ENCODE measurements at places on chromosomes 12 and 14. TPM values are rescaled to one million over a fixed set of nuclear protein-coding genes. Genes with fewer than 3 reads are reported as not detected.

DNA sequence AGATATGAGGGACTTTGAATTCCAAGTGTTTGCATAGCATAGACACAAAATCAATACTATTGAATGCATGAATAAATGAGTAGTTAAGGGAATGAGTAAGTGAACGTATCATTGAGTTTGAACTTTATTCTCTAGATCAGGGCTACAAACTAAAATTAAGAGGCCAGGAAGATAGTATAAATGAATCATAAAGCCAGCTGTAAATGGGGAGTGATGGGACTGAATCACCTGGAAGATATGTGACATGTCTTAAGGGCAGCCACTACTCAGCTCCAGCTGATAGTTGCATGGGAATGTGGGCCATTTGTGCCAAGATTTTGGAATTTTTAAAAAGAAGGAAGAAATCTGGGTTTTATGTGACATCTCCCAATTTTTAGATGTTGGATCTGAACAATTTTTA, 229.9 kb downstream of the AKAP6 start:
- DNase-seq, result no peak

DNA sequence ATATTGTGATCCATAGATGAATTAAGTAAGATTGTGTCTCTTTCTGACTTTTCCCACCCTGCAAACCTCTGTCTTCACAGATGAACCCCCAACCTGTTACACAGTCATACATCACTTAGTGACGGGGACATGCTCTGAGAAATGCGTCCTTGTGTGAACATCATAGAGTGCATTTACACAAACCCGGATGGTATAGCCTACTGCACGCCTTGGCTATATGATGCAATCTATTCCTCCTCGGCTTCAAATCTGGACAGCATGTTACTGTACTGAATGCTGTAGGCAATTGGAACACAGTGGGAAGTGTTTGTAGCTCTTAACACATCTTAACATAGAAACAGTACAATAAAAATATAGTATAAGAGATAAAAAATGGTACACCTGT, 7.4 kb upstream of the TESPA1 start:
- DNase-seq, result no peak

- DNase-seq, result no peak
These were observed 418 bp upstream of the MYG1 start for GRCh38 chr12:53299101-53299453.

GRCh38 chr12:52739963-52740362, 36.6 kb upstream of the KRT77 start:
- no peak for DNase-seq

- no peak for DNase-seq
These were observed 198.8 kb downstream of the NTF3 start for GRCh38 chr12:5630726-5631125.

- DNase-seq, result no peak
These were observed 77.7 kb downstream of the PTPN11 start for GRCh38 chr12:112496496-112496895.

- DNase-seq, result no peak
These were observed 228.6 kb upstream of the E2F7 start for GRCh38 chr12:77294016-77294415.

GRCh38 chr12:41745593-41745992, 399.1 kb downstream of the GXYLT1 start:
- DNase-seq, result no peak

- DNase-seq, result no peak
These were observed 289.3 kb downstream of the DUSP6 start for GRCh38 chr12:89062996-89063395.

- no peak for DNase-seq
These were observed 84.0 kb downstream of the SAMD4A start for GRCh38 chr14:54650959-54651351.

Gene OAS1
- 27.2 TPM for polyA plus RNA-seq

Gene CACNA1C
- polyA plus RNA-seq, result 1.6 TPM

Gene TRIM9
- polyA plus RNA-seq, result 0.67 TPM

Gene RERGL
- 48.4 TPM for polyA plus RNA-seq
